ENCODE measurements at places on chromosomes 12 and 14.
A peak's percentile ranks its signal among the peaks of the same experiment; 100 is the strongest.

DNA sequence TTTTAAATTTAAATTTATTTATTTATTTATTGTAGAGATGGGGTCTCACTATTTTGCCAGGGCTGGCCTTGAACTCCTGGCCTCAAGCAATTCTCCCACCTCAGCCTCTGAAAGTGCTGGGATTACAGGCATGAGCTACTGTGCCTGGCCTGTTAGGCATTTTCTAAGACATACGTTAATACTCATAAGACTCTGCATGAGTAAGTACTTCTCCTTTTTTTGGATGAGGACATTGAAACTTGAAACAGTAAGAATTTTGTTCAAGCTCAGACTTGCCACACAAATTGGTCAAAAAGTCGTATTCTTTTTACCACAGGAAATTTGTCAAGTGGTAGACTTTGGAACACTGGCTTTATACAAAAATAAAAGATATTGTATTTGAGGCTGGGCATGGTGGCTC, 187.4 kb upstream of the RASSF8 start:
- no peak for DNase-seq

DNA sequence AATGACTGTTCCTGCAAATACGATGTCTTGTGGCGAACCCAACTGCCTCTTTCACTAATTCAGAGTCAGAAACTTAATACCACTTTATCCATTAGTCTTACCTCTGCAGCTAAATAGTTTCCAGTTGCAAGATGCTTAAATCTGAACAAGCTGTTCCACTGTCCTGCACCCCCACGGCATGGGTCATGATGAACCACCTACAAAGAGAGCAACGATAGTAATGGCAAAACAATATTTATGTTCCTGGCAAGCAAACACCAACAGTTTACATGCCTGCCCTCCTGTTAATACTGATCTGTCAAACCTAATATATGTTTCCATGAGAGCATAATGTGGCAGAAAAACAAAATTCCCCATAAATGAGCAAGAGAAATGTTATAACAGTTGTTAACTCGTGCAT, 121.9 kb downstream of the ITPR2 start:
- no peak for DNase-seq

DNA sequence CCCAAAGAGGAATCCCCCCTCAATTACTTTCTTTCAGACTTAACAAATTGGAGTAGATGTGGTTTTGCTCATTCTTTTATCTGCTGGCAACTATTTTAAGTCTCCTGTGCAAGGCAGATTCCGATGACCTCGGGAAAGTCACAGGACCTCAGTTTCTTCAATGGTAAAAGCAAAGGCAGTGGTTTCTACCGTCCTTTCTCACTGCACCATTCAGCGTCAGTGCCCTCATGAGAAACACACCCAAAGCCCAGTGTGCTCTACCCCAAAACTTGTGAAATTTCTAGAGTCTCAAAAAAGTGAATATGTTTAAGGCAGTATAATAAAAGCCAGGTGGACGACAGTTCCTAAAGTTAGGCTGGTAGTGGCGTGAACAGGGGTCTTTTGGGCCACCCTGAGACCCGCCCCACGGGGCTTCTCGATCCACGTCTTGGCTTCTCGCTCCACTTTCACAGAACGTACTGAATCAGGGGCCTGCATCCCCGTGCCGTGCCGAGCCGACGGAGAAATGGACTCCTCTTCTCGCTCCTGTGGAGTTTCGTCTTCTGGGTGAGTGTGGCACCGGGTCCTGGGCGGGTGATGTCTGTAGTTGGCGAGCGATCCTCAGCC, 1.3 kb upstream of the ARHGAP5 start:
- DNase-seq = peak; percentile 75

- no peak for DNase-seq
Measured at GRCh38 chr14:32524609-32525375, 195.7 kb downstream of the AKAP6 start.

DNA sequence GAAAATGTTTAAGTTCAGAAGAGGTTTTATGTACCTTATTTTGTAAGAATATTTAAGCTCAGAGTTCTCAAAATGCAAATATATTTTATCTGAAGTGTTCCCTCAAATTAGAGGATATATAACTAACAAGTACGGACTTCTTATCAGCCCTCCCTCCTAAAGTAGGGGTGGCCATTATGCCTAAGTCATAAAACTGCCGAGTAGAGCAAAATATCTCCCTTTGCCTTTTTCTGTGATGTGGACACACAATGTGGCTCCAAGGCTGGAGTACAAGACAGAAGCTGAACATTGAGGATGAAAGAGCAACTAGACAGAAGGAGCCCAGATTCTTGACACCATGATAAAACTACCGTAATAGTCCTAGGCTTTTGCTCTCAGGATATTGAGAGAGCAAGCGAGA, 120.9 kb downstream of the MED13L start:
- DNase-seq = no peak

DNA sequence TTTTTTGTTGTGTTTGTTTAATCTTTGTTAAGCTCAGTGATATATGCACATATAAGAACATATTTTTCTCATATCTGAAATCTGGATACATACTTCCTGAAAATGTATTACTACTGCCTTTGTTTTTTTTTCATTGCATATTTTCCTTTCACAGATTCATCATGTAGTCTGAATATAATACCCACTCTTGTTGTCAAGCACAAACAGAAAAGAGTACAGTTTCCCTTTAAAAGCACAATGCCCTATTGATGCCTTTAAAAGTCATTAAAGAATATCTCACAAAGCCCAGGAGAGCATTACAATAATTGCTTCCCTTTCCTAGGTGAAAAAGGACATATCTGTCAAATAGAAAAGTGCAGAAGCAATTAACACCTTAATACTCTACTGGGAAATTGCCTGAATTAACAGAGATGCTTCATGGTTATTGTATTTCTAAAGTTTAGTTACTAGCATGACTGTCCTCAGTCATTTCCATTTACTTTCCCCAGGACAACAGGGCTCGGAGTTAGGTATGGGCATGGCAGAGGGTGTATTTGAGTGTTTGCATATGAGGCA, 107.4 kb downstream of the GRIP1 start:
- DNase-seq = no peak

GRCh38 chr14:68795597-68796417, 2.9 kb upstream of the ZFP36L1 start:
- DNase-seq = peak; percentile 91

- no peak for DNase-seq
Measured at GRCh38 chr12:65894624-65895390, 70.5 kb downstream of the HMGA2 start.

DNA sequence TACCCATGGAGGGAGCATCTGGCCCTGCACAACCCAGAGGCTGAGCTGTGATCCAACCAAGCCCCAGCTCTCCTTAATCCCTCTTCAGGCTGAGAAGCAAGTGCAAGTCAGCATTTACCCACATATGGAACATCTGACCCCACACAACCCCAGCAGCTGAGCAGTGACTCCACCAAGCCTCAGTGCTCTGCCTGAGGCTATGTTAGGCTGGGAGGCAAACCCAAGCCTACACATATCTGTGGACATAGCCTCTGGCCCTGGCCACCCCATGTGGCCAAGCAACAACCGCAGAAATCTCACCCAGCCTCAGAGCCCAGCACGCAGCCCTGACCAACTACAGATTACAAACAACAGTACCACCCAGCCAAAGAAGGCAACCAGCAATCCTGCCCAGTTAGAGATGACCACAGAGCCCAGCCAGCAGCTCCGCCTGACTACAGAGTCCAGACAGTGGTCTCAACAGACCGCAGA, 142.8 kb downstream of the NUAK1 start:
- no peak for DNase-seq

DNA sequence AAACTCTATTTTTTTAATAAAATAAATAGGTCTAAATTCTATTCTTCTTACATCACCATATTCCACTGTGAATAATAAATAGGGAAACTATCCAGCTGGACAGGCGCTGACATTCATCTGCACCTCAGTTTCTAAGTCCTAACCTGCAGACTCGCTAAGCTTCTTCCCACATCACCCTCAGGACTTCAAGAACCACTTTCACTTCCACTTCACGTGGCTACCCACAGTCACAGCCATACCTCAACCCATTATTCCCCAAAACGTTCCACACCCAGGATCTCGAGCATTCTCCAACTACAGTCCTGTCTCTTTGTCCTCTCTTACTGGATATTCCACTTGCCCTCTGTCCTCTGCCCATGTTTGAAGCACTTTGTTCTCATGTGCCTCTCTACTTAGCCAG, 71.1 kb downstream of the C2CD5 start:
- no peak for DNase-seq

- no peak for DNase-seq
Measured at GRCh38 chr12:38890102-38890855, 15.1 kb downstream of the CPNE8 start.

DNA sequence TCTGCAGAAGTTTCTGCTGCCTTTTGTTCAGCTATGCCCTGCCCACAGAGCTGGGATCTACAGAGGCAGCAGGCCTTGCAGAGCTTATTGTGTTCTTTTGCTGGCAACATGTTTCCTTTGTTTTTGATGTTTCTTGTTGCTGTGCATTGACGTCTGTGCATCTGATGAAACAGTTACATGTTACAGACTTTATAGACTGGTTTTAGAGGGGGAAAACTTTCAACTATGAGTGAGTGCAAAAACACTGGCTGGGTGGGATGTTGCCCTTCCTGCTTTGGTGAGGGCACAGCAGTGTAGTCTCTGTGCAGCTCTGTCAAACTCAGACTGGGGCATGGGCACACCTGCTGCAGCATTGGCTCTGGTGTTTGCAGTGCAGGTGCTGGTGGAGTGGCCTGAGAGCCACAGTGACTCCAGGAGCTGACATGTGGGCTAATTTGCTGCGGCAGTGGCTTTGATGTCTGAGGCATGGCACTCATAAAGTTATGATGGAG, 26.9 kb downstream of the CLEC6A start:
- no peak for DNase-seq

- no peak for DNase-seq
Measured at GRCh38 chr12:103975368-103975767, 9.7 kb downstream of the TDG start.

DNA sequence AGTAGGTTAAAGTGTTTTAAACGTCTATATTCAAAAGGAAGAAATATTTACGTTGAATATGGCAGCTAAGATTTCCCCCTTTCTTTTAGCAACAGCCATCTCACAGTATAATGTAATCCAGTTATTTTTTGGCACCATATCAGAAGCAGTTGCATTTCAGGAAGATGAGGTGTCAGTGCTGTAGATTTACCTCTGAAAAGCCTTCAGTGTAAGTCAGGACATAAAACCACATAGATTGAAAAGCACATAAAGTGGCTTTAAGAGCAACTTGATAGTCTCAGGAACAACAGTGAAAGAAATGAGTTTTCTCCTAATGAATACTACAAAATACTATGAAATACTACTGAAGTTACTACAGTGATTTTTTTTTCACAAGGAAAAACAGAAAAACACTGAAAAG, 6.9 kb downstream of the MLH3 start:
- no peak for DNase-seq

- no peak for DNase-seq
Measured at GRCh38 chr12:106845902-106846301, 71.4 kb downstream of the RIC8B start.

- DNase-seq = peak; percentile 13
Measured at GRCh38 chr14:103088921-103089320, 4.9 kb downstream of the LBHD2 start.

DNA sequence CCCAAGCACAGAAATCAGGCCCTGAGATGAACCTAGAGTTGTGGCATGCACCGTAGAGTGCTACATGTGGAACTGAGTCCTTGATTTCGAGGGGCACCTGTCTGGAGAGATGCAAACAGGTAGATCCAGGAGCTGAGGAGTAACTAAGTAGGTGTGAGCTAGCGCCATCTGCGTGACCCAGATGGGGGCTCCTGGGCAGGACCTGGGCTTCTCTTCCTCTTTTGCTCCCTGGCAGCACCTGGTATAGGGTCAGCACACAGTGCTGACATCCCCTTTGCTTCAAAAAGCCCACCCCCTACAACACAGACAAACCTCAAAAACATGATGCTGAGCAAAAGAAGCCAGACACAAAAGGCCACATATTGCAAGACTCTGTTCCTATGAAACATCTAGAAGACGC, 65.8 kb downstream of the PITPNM2 start:
- DNase-seq = no peak

GRCh38 chr12:117571321-117571720, 209.9 kb upstream of the NOS1 start:
- no peak for DNase-seq

GRCh38 chr12:112190231-112191025, 65.1 kb downstream of the TRAFD1 start:
- no peak for DNase-seq

- no peak for DNase-seq
Measured at GRCh38 chr12:127546721-127547505, 720.1 kb upstream of the TMEM132C start.

GRCh38 chr12:65139389-65139788, 18.3 kb upstream of the WIF1 start:
- no peak for DNase-seq

DNA sequence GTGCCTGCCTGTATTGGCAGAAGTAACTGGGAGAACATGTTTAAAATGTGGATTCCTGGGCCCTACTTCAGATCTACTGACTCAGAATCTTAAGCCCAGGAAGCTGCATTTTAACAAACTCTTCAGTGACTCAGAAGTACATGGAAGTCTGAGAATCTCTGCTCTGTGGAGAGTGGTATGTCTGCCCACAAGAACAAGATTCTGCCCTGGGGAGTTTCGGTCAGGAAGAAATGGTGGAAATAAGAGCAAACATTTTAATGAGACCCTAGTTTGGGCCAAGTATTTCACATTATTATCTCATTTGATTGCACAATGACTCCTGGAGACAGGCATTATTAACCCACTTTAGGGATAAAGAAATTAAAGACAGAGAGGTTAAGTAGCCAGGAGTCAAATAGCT, 8.2 kb downstream of the ALDH1L2 start:
- DNase-seq = no peak

DNA sequence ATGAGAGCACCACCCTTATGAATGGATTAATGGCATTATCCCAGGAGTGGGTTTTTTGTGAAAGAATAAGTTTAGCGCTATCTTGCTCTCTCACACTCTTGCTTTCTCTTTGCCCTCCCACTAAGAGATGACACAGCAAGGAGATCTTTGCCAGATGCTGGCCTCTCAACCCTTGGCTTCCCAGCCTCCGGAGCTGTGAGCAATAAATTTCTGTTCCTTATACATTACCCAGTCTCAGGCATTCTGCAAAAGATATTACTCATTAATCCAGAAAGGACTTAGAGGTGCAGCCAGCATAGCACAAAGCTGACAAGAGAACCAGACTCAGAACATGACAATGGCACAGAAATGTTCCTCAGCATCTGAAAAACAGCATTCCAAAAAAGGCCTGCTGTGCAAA, 190.6 kb downstream of the ITPR2 start:
- DNase-seq = no peak

GRCh38 chr12:13584541-13584940, 388.0 kb downstream of the EMP1 start:
- DNase-seq = no peak

GRCh38 chr12:70576341-70577282, 60.6 kb downstream of the PTPRB start:
- no peak for DNase-seq

GRCh38 chr14:67963960-67964812, 144.6 kb downstream of the RAD51B start:
- DNase-seq = no peak
